ENCODE measurements at places on chromosomes 6 and 20.

GRCh38 chr6:118377711-118378414 is 170.2 kb upstream of the PLN start:
- DNase-seq = no peak

DNA sequence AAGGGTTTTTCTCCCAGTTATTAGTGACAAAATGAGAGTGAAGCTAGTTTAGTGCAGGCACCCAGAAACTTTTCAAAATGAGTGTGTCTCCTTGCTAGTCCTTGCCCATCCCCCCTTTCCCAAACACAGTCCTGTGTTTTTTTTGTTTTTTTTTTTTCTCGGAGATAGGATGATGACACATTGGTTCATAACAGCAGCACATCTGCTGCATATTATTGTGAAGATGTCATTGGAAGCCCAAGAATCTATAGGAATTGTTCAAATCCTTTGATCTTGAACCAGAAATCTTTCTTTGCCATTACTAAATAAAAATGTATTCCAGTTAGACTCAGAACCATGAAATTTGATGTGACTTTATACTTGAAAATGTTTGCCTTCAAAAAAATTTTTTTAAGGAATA is 162.4 kb downstream of the FRK start:
- DNase-seq = no peak

DNA sequence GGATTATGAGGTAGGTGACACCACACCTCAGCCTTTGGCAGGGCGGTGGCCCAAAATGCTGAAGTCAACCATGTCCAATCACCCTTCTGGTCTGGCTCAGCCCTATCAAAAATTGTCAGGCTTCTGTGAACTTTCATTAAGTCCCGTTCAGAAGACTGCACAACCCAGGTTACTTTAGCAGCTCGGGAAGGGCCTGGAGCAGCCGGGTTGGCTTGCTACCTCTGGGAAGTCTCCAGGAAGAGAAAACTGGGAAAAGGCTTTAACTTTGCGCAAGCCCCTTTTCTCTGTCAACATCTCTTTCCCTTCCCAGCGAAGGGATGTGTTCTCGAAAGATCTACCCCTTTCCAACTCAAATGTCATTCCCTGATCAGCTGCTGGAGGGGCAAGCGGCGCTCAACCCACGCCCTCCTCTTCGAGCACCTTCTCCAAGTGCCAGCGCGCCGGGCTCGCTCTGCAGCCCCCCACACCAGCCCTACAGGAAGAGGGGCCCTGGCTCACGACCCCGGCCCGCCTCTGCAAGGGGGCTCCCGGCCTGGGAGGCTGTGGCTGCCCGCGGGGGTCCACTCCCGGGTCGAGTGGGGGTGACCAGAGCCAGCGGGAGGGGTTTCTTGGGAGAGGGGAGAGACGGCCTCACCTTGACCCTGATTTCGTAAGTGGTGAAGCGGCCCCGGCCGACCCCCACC is 573 bp downstream of the SNX3 start:
- DNase-seq = peak; percentile 46

DNA sequence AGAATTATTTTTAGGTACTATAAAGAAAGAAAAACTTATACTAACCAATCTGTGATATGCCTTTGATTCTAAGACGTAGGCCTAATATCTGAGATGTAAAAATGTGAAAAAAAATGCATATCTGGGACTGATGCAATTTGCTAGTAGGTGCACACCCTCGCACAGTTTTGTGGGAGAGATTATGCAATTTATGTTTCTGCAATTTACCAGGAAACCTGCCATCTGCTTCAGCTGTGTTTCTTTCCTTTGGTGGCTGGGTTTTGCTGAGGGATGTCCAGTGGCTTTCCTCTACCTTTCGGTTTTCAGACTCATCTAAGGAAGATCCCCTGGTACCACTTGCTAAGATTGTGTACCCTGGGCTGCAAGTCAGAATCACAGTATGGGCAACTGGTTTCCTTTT is 186.9 kb downstream of the ZFP64 start:
- DNase-seq = no peak

DNA sequence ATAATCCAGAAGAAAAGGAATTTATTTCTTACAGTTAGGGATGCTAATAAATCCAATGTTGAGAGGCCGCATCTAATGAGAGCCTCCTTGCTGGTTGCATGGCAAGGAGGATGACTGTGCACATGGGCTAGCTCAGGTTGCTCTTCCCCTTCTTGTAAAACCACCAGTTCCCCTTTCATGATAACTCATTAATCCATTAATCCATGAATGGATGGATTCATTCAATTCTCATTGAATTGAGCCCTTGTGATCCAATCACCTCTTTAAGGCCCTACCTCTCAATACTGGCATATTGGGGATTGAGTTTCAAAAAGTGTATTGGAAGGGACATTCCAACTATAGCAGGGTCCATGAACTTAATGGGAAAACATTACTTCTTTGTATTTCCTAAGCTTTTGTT is 149.5 kb downstream of the BMP2 start:
- no peak for DNase-seq

DNA sequence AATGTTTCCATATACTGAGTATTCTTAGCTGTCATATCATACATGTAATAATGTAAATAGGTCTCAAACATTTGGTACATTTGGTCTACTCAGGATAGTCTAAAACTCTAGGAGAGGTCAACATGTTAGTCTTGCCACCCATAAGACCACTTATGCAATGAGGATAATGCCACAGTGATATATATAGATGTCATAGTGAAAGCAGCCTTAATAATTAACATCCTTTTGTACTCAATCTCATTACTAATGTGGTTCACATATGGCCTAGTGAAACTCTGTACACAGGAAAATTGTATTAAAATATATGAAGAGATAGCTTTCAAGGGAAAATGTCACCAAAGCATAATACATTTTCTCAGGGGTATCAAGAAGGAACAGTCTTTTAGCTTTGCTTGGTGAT is 577.9 kb downstream of the TFAP2B start:
- no peak for DNase-seq

DNA sequence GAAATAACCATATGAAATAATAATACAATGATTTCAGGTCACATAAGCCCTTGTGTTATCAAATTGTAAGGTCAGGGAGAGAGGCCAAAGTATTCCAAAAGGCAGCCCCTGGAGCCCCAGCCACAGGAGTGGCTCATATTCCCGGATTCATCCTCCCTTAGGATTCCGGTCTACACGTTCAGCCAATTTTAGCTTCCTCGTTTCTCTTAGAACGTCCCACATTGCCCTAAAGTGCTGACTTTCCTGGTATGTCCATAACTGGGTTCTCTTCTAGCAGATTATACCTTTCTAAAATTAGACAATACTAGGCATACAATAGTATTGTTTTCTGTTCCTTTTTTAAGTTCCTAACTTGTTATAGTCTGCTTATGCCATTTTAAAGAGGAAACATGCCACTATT is 192.7 kb upstream of the NOX3 start:
- no peak for DNase-seq

DNA sequence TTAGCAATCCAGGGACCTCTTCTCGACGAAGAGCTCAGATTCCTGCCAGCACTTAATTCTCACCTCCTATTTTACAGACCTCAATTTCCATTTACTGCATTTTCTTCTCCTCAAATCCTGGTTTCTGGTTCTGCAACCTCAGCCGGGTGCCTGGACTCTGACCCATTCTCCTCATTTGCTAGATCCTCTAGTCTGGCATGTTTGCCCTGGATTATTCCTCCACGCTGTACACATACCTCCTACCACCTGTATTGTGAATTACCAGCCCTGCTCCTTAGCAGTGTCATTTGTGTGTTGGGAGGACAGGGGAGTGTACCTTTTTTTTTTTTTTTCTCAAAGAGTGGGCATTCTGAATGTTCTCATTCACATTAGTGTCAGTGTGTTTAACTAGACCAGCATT is 204.4 kb downstream of the ZMYND8 start:
- no peak for DNase-seq

- no peak for DNase-seq
Observed at GRCh38 chr20:61449057-61449609, 197.1 kb downstream of the CDH4 start.

- no peak for DNase-seq
Observed at GRCh38 chr6:2804516-2804915, 37.1 kb downstream of the SERPINB1 start.

- no peak for DNase-seq
Observed at GRCh38 chr6:54102238-54102637, 9.0 kb upstream of the MLIP start.

- DNase-seq = no peak
Observed at GRCh38 chr6:170233286-170234205, 57.3 kb downstream of the DLL1 start.

- no peak for DNase-seq
Observed at GRCh38 chr6:154138793-154139192, 99.8 kb downstream of the OPRM1 start.

GRCh38 chr6:135540207-135540840 is 42.8 kb upstream of the AHI1 start:
- no peak for DNase-seq

DNA sequence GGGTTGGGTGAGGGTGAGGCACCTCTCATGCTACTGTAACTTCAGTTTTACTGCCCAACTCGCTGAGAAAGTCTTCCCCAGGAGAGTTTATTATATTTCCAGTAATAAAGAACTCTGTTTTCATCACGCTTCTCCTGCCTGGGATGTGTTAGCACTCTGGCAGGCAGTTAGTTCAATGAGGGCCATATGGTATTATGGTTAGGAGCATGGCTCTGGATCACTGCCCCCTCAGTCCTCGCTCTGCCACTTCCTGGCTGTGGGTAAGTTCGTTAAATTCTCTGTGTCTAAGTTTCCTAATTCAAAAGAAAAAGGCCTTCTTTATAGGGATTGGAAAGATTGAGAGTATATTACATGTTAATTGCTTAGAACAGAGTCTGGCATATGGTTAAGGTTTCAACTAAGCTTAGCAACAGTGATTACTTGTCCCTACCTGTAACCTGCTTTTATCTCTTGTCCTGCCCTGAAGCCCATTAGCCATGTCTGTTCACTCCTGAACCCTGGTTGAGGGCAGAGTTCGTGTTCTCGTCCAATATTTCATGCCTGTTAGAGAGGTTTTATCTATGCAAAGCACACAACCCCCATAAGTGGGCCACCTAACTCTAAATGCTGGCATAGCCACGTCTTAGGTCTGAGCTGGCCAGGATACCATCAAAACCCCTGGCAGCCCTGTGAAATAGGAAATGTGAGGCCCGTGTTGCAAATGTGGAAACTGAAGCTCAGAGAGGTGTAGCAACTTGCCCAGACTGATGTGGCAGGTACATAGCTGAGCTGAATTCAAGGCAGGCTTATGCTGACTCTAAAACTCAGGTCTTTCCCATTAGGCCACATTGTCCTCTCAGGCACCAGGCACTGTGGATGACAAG is 342.5 kb upstream of the JARID2 start:
- DNase-seq = peak; percentile 31

- DNase-seq = peak; percentile 87
Observed at GRCh38 chr6:158571826-158572652, 12.1 kb downstream of the TMEM181 start.

DNA sequence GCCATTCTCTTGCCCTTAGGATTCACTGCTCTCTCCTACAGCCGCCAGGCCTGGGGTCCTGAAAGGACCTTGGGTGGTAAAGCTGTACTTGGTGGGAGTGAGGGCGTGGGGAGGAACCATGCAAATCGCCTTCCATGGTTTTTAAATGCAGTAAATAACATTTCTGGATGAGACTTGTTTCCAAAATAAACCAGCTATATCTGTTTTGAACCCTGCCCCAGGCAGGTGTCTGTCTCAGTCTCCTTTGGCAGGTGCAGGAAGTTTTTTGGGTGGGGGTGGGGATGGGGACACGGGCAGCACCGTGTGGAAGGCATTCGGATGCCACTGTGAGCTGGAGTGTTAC is 14.3 kb downstream of the ITPA start:
- no peak for DNase-seq

GRCh38 chr6:12637960-12638641 is 78.5 kb upstream of the PHACTR1 start:
- peak; percentile 35 for DNase-seq

DNA sequence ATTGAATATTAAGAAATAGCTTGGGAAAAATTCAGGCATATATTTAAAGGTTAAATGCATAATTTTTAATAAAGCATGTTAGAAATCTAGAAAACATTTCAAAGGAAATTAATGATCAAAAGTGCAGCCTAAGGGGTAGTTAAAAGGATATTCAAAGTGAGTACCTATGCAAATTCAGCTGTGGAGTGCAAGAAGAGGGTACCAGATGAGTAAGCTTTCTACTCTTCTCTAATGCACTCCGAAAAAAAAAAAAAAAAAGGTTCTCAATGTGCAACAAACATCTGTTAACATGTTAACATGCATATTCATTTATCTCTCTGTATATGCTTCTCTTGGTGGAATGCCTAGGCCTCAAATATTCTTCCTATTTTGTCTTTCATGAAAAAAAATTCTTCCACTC is 32.0 kb upstream of the KATNA1 start:
- no peak for DNase-seq

GRCh38 chr6:76003686-76004085 is 68.8 kb downstream of the IMPG1 start:
- DNase-seq = no peak

DNA sequence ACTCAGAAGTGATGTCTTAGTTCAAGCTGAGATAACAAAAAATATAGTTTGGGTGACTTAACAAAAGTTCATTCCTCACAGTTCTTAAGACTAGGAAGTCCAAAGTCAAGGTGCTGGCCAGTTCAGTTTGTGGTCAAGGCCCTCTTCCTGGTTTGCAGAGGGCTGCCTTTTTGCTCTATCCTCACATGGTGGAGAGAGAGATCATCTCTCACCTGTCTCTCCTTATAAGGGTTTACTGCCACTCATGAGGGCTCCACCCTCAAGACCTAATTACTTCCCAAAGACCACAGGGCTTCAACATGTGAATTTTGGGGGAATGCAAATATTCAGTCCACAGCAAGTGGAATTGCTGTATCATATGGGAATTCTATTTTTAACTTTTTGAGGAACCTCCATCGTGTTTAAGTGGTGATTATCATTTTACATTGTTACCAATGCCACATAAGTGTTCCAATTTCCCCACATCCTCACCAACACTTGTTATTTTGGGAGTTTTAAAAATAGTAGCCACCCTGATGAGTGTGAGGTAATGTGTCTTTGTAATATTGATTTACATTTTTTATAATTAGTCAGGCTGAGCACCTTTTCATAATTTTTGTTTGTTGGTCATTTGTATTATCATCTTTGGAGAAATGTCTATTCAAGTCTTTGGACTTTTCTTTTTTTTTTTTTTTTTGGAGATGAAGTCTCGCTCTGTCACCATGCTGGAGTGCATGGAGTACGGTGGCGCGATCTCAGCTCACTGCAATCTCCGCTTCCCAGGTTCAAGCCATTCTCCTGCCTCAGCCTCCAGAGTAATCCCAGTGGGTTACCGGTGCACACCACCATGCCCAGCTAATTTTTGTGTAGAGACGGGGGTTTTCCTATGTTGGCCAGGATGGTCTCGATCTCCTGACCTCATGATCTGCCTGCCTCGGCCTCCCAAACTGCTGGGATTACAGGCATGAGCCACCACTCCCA is 112.2 kb downstream of the SESN1 start:
- DNase-seq = no peak
